ENCODE measurements at places on chromosomes 7 and 10.

DNA sequence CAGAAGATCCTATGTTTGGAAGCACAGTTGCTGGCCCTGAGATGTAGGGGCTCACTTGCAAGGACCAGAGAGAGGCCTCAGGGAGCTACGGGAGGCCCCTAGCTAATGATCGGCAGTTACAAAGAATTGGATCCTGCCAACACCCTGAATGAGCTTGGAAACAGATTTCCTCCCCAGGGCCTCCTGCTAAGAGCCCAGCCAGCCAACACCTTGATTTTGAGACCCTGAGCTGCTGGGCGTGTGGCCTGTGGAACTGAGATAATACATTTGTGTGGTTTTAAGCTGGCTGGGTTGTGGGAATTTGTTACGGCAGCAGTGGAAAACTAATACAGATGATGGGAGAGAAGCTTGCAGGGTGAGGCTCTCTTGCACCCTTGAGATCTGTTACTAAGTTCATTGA, 3.9 kb downstream of the DOCK1 start:
- no peak for DNase-seq

GRCh38 chr7:10662982-10663884, 310.4 kb upstream of the PHF14 start:
- no peak for DNase-seq

DNA sequence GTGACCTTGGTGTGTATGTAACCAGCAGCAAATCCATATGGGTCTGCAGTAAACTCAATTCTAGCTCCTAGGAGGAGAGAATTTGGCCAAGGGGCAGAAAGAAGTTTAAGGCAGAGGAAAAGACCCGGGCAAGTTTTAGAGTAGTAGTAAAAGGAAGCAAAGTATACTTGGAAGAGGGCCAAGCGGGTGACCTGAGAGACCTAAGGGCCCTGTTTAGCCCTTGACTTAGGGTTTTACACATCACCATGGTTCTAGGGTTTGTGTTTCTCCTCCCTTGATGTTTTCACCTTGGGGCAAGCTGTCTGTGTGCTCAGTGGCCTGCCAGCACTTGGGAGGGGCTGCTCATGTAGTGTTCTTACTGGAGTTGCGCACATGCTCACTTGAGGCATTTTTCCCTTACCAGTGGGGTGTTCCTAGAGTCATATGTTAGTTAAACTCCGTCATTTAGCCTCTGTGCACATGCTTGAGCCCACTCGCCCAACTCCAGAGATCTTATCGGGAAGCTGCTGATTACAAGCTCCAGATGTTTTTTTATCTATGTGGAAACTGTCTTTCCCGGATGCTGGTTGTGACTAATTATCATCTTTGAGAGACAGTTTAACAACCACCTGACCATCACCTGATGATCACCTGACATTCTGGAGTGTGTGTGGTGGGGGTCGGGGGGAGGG, 137.6 kb upstream of the PRSS1 start:
- DNase-seq: no peak

GRCh38 chr7:158650821-158651225, 53.8 kb downstream of the NCAPG2 start:
- DNase-seq: no peak

- no peak for DNase-seq
These were observed 2.4 kb upstream of the NIPSNAP2 start for GRCh38 chr7:55962014-55962413.

- no peak for DNase-seq
These were observed 446.1 kb downstream of the KCNMA1 start for GRCh38 chr10:77191324-77192049.

- no peak for DNase-seq
These were observed 263.2 kb upstream of the C7orf33 start for GRCh38 chr7:148327379-148327778.

DNA sequence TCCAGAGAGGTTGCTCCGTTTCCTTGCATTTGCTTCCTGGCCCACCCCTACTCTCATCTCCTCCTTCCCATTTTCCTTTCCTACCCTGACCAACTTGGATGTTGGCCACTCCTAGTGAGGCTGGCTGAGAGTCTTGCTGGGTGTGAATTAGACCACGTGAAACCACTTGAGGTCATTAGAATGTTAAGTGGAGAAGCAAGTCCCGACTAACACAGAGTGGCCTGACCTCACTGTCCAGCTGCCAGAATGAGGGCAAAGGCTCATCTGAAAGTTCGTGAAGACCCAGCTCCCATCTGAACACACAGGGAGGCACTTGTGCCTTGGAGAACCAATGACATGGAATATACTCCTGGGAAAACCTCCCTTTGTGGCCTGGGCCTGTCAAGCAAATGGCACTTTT, 80.8 kb downstream of the WDR11 start:
- DNase-seq: no peak

DNA sequence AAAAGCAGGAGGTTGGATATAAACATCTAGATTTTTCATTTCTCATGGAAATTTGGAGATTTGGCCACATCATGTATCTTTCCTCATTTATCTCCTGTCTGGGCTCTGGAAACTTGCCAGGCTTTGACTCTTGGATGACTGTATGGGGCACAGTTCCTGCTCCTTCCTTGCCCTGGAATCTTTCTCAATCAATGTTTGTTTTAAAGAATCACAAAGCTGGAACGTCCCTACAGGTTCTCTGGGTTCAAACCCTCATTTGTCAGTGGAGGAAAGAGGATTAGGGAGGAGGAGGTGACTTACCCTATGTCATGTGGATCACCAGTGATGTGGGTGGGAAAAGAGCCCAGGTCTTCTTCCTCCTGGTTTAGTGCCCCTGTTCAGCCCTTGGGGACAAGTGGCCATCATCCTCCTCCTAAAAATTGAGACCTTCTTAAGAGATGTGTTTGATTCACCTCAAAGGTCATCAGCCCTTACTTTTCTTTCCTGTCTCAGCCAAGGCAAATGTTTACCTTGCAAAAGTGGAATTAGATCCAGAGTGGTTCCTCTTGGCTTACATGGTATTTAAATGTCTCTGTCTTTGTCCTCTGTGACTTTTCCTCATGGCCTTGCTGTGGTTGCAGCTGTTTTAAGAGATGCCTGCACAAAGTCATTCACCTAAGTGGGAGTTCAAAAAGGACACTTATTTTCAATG, 38.8 kb upstream of the PDZD8 start:
- no peak for DNase-seq

- DNase-seq: no peak
These were observed 25.7 kb upstream of the GTF2IRD1 start for GRCh38 chr7:74428023-74428422.

Data from renal cortex interstitium (tissue), 15 donors.